ENCODE measurements at places on chromosomes 7 and 10.

- DNase-seq, result no peak
Observed at GRCh38 chr10:5891009-5891408, 966 bp downstream of the FBH1 start.

DNA sequence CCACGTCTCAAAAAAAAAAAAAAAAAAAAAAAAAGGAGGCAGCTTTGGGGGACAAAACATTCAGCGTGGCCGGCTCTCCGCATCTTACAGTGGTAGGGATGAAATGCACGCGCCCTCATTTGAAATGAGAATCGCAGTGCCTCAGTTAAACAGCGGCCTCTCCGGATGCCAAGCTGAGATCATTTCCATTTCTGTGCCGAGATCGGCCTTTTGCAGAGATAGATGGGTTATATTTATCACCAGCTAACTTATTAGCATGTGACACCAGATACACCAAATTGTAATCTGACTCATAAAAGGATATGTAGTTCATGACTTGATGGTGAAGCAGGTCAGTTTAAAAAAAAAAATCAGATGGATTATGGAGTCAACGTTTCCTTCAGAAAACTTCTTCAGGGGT is 138.7 kb downstream of the CUX1 start:
- DNase-seq, result no peak

DNA sequence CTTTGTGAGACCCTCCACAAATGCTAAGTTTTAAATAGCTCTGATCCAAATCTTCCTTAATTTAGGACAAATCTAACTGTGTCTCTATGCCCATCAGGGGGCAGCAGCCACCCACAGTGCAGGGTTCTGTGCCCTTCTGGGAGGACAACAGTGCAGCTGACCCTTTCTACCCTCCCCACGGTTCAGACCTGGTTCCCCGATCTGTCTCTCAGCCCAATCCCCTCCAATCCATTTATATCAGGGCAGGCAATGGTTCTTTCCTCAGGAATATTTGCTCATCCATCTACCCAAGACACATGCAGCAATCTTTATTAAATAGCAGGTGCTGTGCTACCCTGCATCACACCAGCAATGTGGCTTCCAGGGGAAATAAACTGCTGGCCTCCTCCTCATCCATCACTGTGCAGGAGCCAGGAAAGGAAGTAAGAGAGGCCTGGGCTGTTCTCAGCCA is 4.0 kb upstream of the RBM28 start:
- no peak for DNase-seq

GRCh38 chr10:32982293-32982709 is 24.3 kb upstream of the ITGB1 start:
- no peak for DNase-seq

DNA sequence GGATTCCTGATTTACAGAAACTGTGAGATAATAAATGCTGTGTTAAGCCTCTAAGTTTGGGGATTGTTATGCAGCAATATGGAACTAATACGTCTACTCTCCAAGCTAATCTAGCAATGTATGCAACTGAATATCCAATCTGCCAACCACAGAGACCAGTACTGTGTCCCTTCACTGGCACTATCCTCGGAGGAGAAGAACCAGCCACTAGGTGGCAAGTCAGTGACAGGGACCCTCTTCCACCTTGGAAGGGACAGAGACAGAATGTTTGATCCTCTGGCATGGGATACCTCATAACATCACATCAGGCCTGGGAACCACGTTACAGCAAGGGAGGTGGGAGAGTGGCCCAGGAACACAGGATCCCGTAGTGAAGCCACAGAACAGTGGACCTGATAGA is 96.4 kb downstream of the CREM start:
- DNase-seq, result no peak

- no peak for DNase-seq
Observed at GRCh38 chr10:6576326-6576725, 3.8 kb downstream of the PRKCQ start.

Data from suprapubic skin (tissue), 4 donors.